ENCODE measurements at places on chromosomes 11 and 22.

GRCh38 chr11:128179039-128179438, 408.3 kb downstream of the ETS1 start:
- DNase-seq = no peak

GRCh38 chr11:95375451-95375850, 144.4 kb upstream of the SESN3 start:
- no peak for DNase-seq

DNA sequence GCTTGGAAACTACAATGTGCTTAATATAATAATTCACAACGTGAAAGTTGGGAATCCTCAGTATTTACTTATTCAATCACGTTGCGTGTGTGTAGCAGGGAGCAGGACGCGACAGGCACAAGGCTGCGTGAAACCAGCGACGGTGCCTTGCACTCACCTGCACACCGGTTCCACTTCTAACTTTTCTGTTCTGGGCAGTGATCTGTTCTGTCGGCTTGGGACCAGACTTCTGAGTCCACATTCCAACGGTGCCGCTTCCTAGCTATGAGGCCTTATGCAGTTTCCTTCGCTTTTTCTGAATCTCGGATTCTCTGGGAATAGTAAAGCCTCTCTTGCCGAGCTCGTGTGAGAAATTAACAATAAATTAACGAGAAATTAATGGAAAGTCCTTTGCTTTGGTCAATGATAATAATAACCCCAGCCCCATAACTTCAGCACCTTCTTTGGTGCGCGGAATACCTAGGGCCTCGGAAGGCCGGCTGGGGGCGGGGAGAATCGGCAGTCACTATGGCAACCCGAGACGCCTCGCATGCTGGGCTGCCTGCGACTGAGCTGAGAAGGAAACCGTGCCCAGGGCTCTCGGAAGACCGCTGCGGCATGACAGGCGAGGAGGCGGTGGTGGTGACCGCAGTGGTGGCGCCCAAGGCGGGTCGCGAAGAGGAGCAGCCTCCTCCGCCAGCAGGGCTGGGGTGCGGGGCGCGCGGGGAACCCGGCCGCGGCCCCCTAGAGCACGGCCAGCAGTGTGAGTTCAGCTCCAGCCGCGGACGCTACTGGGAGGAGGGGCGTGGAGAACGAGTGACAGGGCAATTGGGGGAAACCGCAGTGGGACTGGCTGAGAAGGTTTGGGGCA, at the start of gene C11orf97:
Gene C11orf97 (plus strand): TSS at position 530 of the 850 bp plus-strand sequence. CDS start 68 bp downstream, at position 598.
- DNase-seq = peak; percentile 67

GRCh38 chr11:116607027-116607426, 165.8 kb downstream of the BUD13 start:
- no peak for DNase-seq

DNA sequence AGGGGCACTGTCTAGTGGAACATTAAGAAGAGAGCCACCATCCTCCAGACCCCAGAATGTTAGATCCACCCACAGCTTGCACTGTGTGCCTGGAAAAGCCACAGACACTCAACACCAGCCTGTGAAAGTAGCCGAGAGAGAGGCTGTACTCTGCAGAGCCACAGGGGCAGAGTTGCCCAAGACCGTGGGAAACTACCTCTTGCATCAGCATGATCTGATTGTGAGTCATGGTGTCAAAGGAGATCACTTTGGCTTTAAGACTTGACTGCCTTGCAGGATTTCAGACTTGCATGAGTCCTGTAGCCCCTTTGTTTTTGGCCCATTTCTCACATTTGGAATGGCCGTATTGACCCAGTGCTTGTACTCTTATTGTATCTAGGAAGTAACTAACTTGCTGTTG, 115.9 kb upstream of the CCDC179 start:
- no peak for DNase-seq

- no peak for DNase-seq
Observed at GRCh38 chr11:13009476-13009920, 382 bp downstream of the RASSF10 start.

DNA sequence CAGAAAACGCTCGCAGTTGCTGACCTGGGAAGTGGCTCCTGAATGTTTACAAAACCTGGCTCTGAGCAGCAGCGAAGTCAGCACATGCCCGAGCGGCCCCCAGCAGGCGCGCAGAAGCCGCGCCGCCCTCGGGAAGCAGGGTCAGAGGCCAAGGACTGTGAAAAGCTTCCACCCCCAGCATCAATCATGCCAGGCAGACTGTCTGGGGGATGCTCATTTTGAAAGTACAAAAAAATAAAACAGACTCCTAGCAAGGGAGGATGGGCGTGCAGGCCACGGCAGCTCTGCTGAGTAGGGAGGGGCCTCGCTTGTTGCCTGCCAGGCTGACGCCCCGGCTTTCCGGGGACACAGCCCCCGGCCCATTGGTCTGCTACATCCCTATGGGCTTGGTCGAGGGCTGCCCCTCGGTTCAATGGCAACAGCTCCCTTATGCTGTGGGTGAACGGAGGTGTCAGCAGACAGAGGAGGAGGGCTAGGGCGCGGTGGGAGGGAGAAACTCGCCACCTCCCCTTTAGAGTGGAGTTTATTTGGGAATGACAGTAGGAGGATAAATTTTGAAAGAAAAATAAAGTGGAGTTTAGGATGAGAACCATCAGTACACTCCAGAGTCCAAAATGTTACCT, 37.7 kb upstream of the GNB1L start:
- peak; percentile 30 for DNase-seq

- peak; percentile 65 for DNase-seq
Observed at GRCh38 chr22:32378707-32379272, 21.1 kb downstream of the RFPL3 start.

DNA sequence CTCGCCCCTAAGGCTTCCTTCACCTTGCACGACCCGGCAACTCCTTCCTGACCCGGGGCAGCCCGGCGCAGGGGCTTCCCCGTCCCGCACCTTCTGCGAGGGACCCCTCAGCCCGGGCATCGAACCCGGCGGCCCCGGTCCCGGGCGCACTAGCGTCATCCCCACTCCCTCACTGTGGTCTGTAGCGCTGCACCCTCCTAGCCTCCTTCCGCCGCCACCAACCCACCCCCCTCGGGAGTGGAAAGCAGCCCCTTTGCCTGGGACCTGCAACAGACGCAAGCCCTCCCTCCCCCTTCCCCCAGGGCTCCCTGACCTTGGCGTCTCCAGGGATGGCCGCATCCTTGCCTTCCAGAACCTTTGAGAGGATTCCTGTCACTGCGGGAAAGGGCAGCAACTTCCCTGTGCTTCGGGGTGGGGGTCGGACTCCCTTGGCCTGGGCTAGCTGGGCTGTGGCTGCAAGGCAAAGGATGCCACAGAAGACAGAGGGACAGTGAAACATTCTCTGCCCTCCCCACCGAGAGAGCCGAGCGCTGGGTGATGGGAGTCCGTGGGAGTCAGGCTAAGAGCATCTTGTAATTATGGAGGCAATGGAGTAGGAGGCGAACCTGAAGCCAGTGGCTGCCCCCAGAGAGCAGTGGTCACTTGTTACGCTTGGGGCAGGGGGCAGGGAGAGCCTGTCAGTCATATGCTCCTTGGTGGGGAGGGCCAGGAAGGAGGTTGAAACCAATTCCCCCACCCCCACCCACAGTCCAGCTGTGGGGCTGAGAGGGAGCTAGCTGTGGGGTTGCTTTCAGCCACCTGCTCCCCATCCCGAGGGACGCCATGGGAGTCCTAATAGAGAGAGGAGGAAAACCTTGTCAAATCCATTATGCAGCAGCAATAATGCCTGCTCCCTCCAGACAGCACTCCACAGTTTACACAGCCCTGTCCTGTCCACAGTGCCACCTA, 920 bp downstream of the TMEM132A start:
- no peak for DNase-seq

All from left hindlimb (tissue), 1 donor.